ENCODE measurements at places on chromosomes 11 and 22. TPM values are rescaled to one million over a fixed set of nuclear protein-coding genes. Genes with fewer than 3 reads are reported as not detected.

GRCh38 chr11:80309301-80309700, 868.5 kb upstream of the TENM4 start:
- DNase-seq = no peak

DNA sequence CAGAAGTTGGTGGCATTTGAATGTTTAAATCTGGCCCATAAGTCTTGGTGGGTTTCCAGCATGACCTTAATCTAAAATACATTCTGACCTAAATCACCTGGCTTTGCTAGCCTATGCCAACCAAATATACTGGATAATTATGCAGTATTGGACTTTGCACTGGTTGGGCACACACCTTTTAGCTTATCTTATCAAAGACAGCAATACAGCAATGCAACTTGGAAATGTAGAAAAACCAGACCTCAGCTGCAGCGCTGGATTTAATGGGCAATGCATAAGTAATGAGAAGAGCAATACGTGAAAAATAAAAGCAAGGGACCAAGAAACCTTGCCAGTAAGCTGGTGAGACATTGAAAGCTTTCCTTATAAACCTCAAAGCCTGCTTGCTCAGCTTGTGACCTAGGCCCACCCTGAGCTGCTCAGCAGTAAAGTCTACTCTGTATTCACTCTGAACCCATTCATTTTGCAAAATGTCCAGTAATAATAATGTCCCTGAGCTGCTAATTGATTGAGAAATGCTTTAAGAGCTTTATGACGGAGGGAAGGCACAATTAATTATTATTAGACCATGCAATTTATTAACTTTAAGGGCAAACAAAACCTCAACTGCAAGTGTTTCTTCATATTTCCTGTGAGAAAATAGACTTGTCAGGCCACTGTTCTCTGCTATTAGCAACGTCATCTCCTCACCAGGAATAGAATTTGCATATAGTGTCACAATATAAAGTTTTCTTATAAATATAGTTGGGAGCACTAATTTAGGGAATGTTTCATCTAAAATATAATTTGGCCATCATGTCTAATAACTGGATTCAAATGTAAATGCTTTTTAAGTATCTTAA, 49.4 kb upstream of the CEP295 start:
- DNase-seq = no peak

DNA sequence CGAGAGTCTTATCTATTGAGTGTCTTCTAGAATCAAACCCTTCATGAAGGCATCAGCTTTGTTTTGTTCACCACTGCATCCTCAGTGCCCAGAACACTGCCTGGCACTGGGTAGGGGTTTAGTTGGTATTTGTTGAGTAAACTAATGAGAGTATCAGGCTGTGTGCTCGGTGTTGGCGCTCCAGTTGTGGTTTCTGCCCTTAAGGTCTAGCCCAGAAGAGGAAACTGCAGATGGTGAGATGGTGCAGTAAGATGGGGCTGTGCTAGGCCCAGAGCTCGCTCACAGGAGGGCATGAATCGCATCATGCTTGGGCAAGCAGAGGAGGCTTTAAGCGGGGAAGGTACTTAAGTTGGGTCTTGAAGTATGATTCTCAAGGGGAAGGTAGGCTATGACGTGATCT, 97.2 kb downstream of the FBXO7 start:
- DNase-seq = no peak

GRCh38 chr11:45455536-45455935, 169.4 kb upstream of the SYT13 start:
- DNase-seq = no peak

- peak; percentile 98 for DNase-seq
These were observed 32.4 kb upstream of the NAV2 start for GRCh38 chr11:19679952-19680828.

DNA sequence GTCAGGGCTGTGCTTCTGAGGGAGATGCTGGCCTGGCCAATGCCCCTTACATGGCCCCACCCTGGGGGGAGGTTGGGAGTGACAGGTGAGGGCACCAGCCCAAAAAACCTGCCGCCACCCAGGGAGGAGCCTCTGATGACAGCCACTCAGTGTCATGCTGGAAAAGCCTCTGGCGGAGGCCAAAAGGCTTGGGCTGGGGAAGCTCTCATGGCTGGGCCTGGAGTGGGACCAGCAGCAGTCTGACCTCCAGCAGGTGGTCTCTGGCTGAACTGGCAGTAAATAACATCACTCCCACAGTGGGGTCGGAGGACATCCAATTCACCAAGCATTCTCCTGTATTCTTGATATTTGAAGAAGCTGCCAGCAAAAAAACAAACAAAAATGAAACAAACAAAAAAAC, 20.1 kb downstream of the FGF3 start:
- DNase-seq = no peak

TSGA10IP gene
- total RNA-seq = not detected

DNA sequence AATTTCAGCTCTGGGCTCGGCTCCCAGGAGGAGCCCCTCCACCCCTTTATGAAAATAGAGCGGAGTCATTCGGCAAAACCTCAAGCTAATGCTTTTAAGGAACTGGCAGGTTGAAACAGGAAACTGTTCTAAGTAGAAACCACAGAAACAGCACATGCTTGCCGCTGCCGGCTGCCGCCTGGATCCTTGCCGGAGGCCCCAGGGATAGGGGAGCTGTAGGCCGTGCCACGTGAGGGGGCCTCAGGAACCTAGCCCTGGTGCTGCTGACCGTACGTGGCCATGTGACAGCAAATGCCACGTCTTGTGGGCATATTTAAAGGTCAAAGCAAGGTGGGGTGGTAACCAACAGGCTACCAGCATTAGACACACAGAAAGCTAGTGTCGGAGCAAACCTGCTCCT, 77.9 kb upstream of the TIMP3 start:
- DNase-seq = peak; percentile 90

UCP2 gene
- total RNA-seq = 3.7 TPM

GRCh38 chr22:32801537-32802236, at the start of gene TIMP3:
Gene TIMP3, plus strand, starts transcription at chr22:32801705. Its CDS starts 297 bp downstream, at chr22:32802002.
- peak; percentile 24 for DNase-seq

DNA sequence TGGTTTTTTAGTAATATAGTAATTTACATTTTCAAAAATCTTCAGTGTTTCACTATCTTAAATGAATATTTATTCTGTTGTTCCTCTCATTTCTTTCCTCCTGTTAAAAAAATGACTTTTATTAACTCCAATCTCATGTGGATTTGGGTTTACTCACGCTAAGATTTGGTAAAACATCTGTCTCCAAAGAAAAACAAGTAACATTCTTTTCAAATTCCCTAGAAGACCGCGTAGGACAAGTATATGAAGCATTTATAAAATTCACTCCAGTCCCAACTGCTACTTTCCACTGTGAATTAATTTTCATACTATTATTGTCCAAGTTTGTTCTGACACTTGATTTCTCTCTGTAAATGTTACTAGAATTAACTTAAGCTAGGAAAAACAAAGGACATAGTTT, 26.2 kb downstream of the SBF2 start:
- no peak for DNase-seq

- DNase-seq = no peak
These were observed 103.3 kb upstream of the B3GAT1 start for GRCh38 chr11:134515081-134515960.

HMOX1 gene
- total RNA-seq = 59.1 TPM

PTPRJ gene
- 16.5 TPM for total RNA-seq

- DNase-seq = no peak
These were observed 7.5 kb downstream of the GLB1L3 start for GRCh38 chr11:134283461-134284230.

- no peak for DNase-seq
These were observed 57.3 kb downstream of the KCNA4 start for GRCh38 chr11:29959488-29959887.

GRCh38 chr11:64620381-64620971, 29.5 kb downstream of the SLC22A12 start:
- DNase-seq = no peak

DNA sequence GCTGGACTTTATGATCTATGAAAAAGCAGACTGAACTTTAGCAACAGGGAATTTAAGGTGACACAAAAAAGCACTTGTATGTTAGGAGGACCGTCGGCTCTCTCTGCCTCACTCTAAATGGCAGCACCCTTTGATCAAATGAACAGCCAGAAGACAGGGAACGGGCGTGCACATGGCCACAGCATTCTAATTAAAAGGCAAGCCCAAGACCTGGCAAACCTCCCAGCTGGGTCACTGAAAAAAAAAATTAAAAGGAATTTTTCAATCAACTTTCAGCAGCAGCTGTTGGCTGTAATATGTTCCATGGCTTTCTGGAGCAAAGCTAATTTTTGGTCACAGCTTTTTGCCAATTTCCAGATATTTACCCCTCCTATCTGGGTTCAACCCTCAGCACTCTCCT, 116.5 kb downstream of the C11orf58 start:
- DNase-seq = no peak

DNA sequence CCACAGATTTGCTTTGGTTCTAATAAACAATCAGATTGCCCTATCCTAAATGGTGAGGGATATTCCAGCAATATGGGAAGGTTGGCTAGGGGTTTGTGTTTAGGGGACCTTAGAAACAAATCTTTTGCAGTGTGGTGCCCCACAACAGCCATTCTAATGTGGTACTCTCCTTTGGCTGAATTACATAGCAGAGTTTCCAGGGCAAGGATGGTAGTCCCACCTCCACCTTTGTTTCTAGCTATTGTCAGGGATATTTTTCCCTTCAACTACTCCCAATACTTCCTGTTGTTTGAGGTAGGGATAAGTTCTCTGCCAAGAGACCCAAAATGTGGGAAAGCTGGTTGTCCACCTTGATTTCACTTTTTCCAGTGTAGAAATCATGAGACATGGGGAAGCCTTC, 494.7 kb upstream of the CHORDC1 start:
- no peak for DNase-seq

DNA sequence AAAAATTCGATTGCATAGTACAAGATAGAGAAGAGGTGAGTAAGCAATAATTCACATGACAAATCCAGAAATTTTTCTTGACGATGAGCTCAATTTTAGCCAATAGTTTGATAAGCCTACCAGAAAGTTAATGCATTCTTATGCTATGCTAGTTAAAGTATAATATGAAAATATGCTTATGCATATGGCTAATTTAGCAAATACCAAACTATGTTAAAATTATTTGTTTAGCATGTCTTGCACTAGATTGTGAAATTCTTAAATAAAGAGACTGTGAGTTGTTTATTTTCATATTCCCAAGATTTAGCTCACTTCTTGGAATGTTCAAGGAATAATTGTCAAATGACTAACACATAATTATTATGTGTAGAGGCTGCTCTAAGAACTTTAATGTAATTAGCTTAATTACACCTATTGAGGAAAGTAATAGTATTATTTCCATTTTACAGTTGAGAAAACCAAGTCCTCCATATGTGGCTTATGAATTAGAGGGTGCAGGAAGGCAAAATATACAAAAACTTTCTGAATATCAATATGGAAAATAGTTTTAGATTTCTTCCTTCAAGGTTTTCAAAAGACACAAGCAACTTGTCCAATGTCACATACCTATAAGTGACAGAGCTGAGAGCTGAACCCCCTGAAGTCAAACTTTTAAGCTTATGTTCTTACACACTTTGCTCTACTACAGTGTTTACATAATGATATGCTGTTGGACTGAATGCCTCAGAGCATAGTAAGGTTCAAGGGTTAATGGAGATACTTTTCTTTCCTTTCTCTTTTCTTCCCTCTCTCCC, 45.9 kb upstream of the ARHGAP20 start:
- DNase-seq = no peak

GRCh38 chr22:22820626-22821025, 67.0 kb upstream of the IGLL5 start:
- no peak for DNase-seq

GRCh38 chr11:56886455-56886854, 102.3 kb upstream of the OR5AK2 start:
- DNase-seq = no peak

DNA sequence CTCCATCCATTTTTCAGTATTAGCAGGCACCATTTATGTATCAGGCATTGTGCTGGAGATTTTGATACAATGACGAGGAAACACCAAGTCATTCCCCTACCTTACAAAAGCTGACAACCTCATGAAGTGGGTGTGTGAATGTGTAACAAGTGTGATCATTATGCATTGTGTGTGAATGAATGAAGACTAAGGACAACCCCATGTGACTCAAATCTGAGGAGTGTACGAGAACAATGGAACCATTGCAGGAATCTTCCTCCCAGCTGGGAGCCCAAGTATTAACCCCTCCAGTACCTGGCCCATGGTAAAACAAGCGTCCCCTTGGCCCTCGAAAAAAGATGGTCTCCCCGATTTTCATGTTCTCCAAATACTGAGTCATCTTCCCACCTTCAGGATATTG, 4.4 kb downstream of the CYB5R2 start:
- DNase-seq = no peak

- DNase-seq = no peak
These were observed 28.7 kb downstream of the SNU13 start for GRCh38 chr22:41659941-41660340.

UBASH3B gene
- 4.4 TPM for total RNA-seq

- DNase-seq = no peak
These were observed 6.5 kb downstream of the FAR1 start for GRCh38 chr11:13674799-13675509.

DNA sequence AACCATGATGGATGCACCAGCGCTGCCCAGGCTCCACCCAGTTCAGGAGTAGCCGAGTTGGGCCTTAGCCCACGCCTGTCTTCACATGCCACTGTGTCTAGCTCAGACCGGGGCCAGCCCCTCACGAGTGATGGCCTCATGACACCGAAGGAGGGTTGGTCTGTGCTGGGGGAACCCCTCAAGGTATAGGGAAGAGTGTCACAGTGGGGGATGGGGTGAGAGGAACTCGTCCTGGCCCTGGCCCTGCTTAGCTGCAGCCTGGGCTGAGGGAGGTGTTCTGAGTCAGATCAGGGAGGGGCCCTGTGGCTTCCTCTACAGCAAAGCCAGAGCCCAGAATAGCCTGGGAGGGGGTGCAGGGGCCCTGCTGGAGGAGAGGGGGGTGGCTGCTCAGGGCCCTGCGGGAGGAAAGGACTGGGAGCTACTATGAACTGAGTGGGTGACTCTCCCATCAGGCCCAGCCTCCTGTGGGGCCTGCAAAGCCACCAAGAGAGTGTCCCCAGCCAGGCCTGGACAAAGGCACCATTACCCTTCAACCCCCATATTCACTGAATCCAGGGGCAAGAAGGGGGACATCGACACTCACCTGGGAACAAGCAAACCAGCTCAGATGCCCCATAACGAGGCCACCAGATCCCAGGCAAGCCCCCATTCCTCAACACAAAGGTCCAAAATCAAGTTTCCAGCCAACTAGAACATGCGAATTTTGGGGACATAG, 41.2 kb downstream of the IGLL5 start:
- DNase-seq = peak; percentile 30

DNA sequence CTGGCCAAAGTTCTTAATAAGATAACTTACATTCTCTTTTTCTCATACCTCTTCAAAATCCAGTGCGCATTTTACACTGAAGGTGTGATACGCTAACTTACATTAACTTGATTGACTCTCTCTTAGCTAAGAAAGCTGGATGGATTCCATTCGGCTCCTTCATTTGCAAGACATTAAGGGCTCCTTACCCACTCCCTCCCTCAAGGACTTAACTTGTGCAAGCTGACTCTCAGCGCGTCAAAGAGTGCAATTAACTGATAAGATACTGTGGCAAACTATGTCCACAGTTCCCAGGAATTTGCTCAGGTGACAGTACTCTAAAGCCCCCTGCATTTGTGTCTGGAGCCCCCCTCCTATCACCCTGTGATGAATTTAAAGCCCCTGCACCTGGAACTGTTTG, 6.4 kb upstream of the RFPL1 start:
- no peak for DNase-seq

- DNase-seq = no peak
These were observed 267.5 kb downstream of the SBF2 start for GRCh38 chr11:10026514-10026913.

ACTN3 gene
- total RNA-seq = not detected

OR5I1 gene
- total RNA-seq = not detected
